ENCODE measurements at places on chromosomes 16 and 17. TPM values are rescaled to one million over a fixed set of nuclear protein-coding genes. Genes with fewer than 3 reads are reported as not detected.

DNA sequence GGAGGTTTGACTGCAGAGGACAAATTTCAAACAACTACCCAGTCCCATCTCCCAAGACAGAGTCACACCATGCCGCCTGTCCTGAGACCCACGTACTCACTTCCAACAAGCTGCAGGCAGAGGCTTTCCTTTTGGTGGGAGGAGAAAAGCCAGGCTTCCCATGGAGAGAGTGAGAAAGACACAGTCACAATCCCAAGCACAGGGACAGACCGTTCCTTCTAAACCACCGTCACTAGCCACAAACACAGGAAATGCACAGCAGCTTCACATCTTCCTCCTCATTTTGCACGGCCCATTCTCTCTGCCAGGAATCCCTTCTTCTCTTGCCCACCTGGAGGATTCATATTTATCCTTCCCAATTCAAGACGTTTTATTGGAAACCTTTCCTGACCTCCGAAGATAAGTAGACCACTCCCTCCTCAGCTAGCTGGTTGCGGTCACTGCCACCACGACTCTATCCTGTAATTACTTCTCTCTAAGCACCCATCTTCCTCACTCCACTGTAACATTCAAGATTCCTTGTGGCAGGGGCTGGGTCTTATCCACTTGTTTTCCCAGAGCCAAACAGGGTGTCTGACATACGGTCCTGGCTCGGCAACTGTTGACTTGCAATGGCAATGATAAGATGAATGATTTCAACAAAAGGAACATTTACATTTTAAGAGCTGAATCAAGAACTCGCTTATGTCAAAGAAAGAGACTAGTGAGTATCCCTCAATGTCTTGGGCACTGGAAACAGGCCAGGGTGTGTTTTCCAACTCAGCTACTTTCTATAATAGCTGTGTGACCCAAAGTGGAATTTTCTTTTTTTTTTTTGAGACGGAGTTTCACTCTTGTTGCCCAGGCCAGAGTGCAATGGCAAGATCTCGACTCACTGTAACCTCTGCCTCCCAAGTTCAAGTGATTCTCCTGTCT, 87.6 kb downstream of the XYLT1 start:
- DNase-seq, result no peak

GRCh38 chr16:68826652-68827051, 16.7 kb upstream of the TANGO6 start:
- DNase-seq, result no peak

DNA sequence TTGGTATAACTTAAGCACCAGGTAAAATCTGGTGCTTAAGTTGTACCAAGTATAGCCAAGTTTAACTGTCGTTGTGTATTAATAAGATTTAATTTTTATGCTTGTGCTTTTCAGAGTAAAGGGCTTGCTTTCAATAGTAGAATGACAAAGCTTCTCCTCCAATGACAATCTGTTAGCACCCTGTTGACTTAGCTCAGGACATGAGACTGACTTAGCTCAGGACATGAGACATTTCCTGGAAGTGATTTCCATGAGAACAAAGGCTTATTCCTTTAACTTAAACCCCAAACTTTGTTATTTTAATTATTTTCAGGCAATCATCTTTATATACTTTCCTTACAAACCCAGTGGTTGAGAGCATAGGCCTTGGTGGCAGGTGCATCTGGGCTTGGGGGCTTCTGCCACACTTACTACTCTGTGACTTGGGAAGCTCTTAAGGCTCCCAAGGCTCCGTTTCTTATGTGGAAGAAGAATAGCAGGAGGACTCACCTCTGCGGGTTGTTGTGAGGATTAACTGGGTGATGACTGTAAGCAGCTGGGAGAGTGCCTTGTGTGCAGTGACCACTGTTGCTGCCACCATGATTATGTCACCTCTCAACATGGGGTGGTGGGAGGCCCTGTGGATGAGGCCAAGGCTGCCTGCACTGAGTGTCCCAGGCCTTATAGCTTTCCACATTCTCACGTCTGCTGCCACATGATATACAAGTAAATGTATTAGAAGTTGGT, 59.4 kb upstream of the CMIP start:
- no peak for DNase-seq

GRCh38 chr17:39757931-39758873, 20.5 kb downstream of the GRB7 start:
- DNase-seq, result peak; percentile 50

PRRT2 gene
- total RNA-seq, result 0.76 TPM

- peak; percentile 33 for DNase-seq
These were observed 38.3 kb downstream of the ABCC12 start for GRCh38 chr16:48117217-48118105.

All from activated T-cell treated with anti-CD3 and anti-CD28 coated beads, Interleukin-2, amount 50 U/mL, for 4 hours (primary cell).